Neuronal stem cell (in vitro differentiated cells): ENCODE measurements at places on chromosomes 11 and 22.

- H3K27ac ChIP-seq = no peak overlapping the region
- H3K4me1 ChIP-seq = peaks cover 2% of the 10 kb centered on the region
- H3K36me3 ChIP-seq = peaks cover 2% of the 10 kb centered on the region
- H3K27me3 ChIP-seq = peaks cover 2% of the 10 kb centered on the region
- DNase-seq = no peak
Observed at GRCh38 chr11:75320046-75320618, 31.3 kb downstream of the ARRB1 start.

DNA sequence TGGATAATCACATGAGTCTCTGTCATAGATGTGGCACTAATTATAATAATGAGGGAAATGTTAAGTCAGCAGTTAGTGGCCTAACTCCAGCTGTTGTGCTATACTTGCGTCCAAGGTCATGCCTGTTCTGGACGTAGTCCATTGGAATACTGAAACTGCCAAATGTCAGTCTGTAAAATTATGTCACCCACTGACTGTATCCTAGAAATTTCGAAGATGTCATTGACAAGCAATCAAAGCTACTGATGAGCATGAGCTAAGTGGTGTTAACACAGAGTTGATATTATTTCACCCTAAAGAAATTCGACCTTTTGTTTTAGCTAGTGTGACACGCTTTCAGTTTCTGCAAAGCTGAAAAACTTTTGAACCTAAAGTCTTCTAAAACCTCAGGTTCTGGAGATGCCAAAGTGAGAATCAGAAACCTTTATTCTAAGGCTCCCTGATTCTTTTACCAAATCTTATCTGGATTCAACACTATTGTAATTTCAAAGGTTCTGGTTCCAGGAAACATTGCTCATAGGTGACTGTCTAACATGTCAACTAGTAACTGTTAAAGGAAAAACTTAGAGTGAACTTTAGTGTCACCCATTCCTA lies 14.9 kb upstream of the ME3 start:
- H3K4me3 ChIP-seq = no peak overlapping the region
- H3K4me1 ChIP-seq = peaks cover 11% of the 10 kb centered on the region
- no peak for DNase-seq
- no peaks in the 10 kb centered on the region for H3K36me3 ChIP-seq
- no peaks in the 10 kb centered on the region for H3K27me3 ChIP-seq
- no peak overlapping the region for H3K27ac ChIP-seq

- H3K4me1 ChIP-seq = peaks cover 14% of the 10 kb centered on the region
- H3K27ac ChIP-seq = no peak overlapping the region
- H3K4me3 ChIP-seq = no peak overlapping the region
- no peaks in the 10 kb centered on the region for H3K36me3 ChIP-seq
Observed at GRCh38 chr22:45446216-45446615, 32.7 kb downstream of the RIBC2 start.

GRCh38 chr11:9783986-9784385 lies 120.1 kb downstream of the SWAP70 start:
- no peaks in the 10 kb centered on the region for H3K27me3 ChIP-seq
- no peak for DNase-seq
- no peak overlapping the region for H3K27ac ChIP-seq
- no peaks in the 10 kb centered on the region for H3K4me1 ChIP-seq
- peaks cover 20% of the 10 kb centered on the region for H3K36me3 ChIP-seq

- H3K27me3 ChIP-seq = no peaks in the 10 kb centered on the region
- peak overlapping the region; percentile 98 for H3K27ac ChIP-seq
- no peak overlapping the region for H3K4me3 ChIP-seq
- peaks cover 1% of the 10 kb centered on the region for H3K36me3 ChIP-seq
- peaks cover 28% of the 10 kb centered on the region for H3K4me1 ChIP-seq
Observed at GRCh38 chr11:57596266-57596885, 1.1 kb upstream of the SERPING1 start.

GRCh38 chr22:26599505-26599904 lies 9.6 kb upstream of the TPST2 start:
- DNase-seq = no peak
- peaks cover 6% of the 10 kb centered on the region for H3K4me1 ChIP-seq
- H3K27ac ChIP-seq = no peak overlapping the region

DNA sequence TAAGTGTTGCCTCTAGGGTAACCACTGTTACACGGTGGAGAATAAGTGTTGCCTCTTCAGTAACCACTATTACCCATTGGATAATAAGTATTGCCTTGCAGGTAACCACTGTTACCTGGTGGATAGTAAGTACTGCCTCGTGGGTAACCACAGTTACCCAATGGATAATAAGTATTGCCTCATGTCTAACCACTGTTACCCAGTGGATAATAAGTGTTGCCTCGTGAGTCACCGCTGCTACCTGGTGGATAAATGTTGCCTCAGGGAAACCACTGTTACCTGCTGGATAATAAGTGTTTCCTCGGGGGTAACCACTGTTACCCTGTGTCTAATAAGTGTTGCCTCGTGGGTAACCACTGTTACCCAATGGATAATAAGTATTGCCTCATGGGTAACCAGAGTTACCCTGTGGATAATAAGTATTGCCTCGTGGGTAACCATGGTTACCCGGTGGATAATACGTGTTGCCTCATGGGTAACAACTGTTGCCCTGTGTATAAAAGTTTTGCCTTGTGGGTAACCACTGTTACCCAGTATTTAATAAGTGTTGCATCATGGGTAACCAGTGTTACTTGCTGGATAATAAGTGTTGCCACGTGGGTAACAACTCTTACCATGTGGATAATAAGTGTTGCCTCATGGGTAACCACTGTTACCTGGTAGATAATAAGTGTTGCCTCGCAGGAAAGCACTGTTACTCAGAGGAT lies 12.3 kb upstream of the NXPE4 start:
- no peaks in the 10 kb centered on the region for H3K36me3 ChIP-seq
- no peak overlapping the region for H3K4me3 ChIP-seq
- H3K4me1 ChIP-seq = no peaks in the 10 kb centered on the region
- DNase-seq = no peak

- H3K27ac ChIP-seq = no peak overlapping the region
- DNase-seq = no peak
- H3K36me3 ChIP-seq = no peaks in the 10 kb centered on the region
- no peaks in the 10 kb centered on the region for H3K27me3 ChIP-seq
Observed at GRCh38 chr11:122715548-122716440, 60.3 kb downstream of the UBASH3B start.

DNA sequence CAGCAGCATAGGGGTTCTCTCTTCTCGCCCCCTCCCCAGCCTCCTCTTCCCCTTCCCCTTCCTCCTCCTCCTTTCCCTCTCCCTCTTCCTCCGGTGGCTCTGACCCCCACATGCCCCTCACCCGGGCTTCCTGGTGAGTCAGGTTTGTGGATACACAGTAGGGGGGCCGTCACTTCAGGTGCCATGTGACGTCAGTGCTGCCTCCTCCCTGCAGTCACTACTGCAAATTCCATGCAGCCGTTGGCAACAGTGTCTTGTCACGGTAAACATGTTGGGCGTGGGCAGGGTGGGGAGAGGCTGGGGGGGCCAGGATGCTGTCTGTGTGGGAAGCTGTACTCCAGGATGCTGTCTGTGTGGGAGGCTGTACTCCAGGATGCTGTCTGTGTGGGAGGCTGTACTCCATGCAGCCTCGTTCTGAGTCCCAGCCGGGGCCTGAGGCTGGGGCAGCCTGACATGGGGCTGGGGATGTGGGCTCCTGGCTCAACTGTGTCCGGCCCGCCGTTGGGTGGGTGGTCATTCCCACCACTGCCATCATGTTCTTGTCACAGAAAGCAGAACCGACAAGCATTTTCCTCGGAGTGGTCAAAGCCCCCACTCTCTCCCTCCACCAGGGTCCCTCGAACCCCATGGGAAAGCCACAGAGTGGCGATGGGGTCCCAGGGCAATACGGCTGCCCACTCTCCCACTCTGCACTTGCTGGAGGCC lies 2.4 kb upstream of the MUC2 start:
- H3K4me3 ChIP-seq = no peak overlapping the region
- H3K27ac ChIP-seq = no peak overlapping the region
- DNase-seq = no peak
- H3K27me3 ChIP-seq = no peaks in the 10 kb centered on the region
- H3K36me3 ChIP-seq = no peaks in the 10 kb centered on the region
- peaks cover 11% of the 10 kb centered on the region for H3K4me1 ChIP-seq

- peaks cover 18% of the 10 kb centered on the region for H3K36me3 ChIP-seq
- no peak overlapping the region for H3K4me3 ChIP-seq
- H3K27ac ChIP-seq = no peak overlapping the region
- H3K4me1 ChIP-seq = peaks cover 8% of the 10 kb centered on the region
- H3K27me3 ChIP-seq = no peaks in the 10 kb centered on the region
Observed at GRCh38 chr22:24147666-24148065, 33.6 kb upstream of the SUSD2 start.

- no peak for DNase-seq
- no peak overlapping the region for H3K27ac ChIP-seq
- no peak overlapping the region for H3K4me3 ChIP-seq
- H3K27me3 ChIP-seq = no peaks in the 10 kb centered on the region
Observed at GRCh38 chr22:48944433-48944750, 883.3 kb downstream of the BRD1 start.

DNA sequence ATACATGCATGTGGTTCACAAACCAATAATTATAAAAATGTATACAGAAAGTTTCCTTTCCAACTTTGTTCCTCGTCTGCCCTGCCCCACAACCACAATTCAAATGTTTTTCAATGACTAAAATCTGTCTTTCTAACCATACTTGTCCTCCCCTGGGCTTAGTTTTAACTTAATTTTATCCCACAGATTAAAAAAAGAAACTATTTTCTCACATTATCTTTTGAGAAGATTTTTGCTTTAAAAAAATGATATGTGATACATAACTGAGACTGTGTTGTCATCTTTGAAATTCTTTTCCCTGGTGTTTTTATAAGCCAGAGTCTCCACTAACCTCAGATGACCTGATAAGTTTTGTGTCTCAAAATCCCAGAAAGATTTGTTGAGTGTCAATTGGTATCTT lies 79.0 kb downstream of the FDX1 start:
- H3K36me3 ChIP-seq = no peaks in the 10 kb centered on the region
- no peak overlapping the region for H3K27ac ChIP-seq
- peaks cover 2% of the 10 kb centered on the region for H3K4me1 ChIP-seq
- no peak for DNase-seq

DNA sequence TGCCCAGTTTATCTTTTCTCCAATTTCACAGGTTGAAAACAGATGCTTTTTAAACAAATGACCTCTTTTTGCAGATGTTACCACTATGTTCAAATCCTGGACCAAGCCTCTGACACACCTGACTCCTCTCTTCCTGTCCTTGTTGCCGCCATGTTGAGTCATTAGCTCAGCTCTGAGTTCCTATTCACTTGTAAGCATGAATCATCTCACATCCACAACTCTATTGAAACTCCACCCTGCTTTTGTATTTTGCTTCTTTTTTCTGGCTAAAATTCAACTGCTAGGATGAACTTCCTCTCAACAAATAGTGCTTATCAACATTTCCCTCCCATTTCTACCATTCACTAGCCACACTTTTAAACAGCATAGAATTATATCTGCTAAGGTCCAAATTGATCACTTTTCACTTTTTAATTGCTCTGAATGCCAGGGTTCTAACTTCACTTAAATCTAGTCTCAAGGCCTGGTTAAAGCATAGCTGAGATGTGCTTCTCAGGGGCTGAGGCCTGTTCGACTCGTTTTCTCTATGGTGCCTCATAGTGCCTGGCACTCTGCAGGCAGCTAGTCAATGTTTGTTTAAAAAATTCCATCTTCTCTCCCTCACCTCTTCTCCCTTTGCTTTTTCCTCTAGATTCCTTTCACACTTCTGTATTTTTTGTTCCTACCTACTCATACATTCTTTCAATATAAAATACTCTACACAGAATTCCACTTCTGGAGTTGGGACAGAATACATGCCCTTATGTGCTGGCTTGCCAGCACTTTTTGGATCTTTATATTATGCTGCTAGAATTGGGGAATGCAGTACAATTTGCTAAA lies 3.9 kb downstream of the JOSD1 start:
- H3K4me3 ChIP-seq = peak overlapping the region; percentile 11
- H3K4me1 ChIP-seq = peaks cover 33% of the 10 kb centered on the region
- no peak overlapping the region for H3K27ac ChIP-seq
- DNase-seq = no peak
- no peaks in the 10 kb centered on the region for H3K27me3 ChIP-seq

- DNase-seq = no peak
- peaks cover 39% of the 10 kb centered on the region for H3K36me3 ChIP-seq
- no peak overlapping the region for H3K27ac ChIP-seq
- no peaks in the 10 kb centered on the region for H3K27me3 ChIP-seq
- H3K4me3 ChIP-seq = no peak overlapping the region
Observed at GRCh38 chr22:45180146-45180679, 16.5 kb downstream of the NUP50 start.

GRCh38 chr11:15730263-15730994 lies 615.7 kb downstream of the INSC start:
- no peak for DNase-seq
- H3K4me1 ChIP-seq = peaks cover 5% of the 10 kb centered on the region
- H3K27ac ChIP-seq = no peak overlapping the region
- H3K36me3 ChIP-seq = no peaks in the 10 kb centered on the region
- H3K27me3 ChIP-seq = peaks cover 8% of the 10 kb centered on the region
- no peak overlapping the region for H3K4me3 ChIP-seq

GRCh38 chr11:10731064-10731680 lies 19.9 kb upstream of the CTR9 start:
- no peak for DNase-seq
- no peaks in the 10 kb centered on the region for H3K27me3 ChIP-seq
- H3K27ac ChIP-seq = no peak overlapping the region
- H3K36me3 ChIP-seq = no peaks in the 10 kb centered on the region
- peaks cover 7% of the 10 kb centered on the region for H3K4me1 ChIP-seq

DNA sequence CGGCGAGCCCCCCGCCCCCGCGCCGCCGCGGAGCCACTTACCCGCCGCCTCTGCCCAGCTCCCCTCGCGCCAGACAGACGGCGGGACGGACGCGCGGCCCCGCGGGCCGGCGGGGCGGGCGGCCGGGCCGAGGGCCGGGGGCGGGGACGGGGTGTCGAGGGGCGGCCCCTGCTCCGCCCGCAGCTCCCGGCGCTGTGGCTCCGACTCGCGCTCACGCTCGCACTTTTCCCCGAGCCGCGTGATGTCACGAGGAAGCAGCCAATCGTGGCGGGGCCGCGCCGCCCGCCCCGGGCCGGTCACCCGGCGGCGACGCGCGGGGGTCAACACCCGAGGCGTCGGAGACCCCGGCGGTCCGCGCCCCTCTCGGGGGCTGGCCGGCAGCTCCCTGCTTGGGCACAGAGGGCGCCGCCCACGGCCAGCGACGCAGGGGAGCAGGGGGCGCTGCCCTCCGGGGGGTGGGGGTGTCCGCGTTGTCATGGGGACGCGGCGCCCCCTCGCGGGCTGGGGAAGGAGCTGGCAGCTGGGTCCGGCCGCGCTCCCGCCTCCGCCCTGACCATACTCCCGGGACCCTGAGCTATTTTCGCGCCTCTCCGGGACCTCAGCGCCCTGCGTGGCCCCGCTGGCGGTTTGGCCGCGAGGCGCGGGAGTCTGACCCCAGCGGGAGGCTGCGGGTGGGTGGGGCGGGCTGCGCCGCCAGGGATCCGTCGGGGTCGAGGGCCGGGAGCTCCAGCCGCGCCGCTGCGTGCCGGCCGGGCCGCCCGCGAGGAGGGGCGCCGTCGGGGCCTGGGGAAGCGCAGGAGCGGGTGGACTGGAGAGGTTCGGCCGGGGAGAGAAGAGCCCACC lies at the start of gene CHRM4:
TSS of gene CHRM4 (minus strand) at position 199 of the 843 bp plus-strand sequence. CDS start 5,219 bp downstream, outside the sequence.
- peaks cover 43% of the 10 kb centered on the region for H3K27me3 ChIP-seq
- H3K36me3 ChIP-seq = no peaks in the 10 kb centered on the region
- H3K4me1 ChIP-seq = peaks cover 12% of the 10 kb centered on the region
- DNase-seq = no peak
- peak within 1 kb of the TSS; percentile 52 for H3K4me3 ChIP-seq
- no peak within 1 kb of the TSS for H3K27ac ChIP-seq

- H3K27me3 ChIP-seq = peaks cover 88% of the 10 kb centered on the region
- no peak overlapping the region for H3K27ac ChIP-seq
- no peak for DNase-seq
- H3K36me3 ChIP-seq = no peaks in the 10 kb centered on the region
- H3K4me1 ChIP-seq = peaks cover 2% of the 10 kb centered on the region
- no peak overlapping the region for H3K4me3 ChIP-seq
Observed at GRCh38 chr11:2142762-2143202, 3.6 kb upstream of the IGF2 start.
